ENCODE measurements at places on chromosomes 1 and 21.

- no peak for DNase-seq
These were observed 115.5 kb downstream of the LYPLAL1 start for GRCh38 chr1:219289171-219289570.

DNA sequence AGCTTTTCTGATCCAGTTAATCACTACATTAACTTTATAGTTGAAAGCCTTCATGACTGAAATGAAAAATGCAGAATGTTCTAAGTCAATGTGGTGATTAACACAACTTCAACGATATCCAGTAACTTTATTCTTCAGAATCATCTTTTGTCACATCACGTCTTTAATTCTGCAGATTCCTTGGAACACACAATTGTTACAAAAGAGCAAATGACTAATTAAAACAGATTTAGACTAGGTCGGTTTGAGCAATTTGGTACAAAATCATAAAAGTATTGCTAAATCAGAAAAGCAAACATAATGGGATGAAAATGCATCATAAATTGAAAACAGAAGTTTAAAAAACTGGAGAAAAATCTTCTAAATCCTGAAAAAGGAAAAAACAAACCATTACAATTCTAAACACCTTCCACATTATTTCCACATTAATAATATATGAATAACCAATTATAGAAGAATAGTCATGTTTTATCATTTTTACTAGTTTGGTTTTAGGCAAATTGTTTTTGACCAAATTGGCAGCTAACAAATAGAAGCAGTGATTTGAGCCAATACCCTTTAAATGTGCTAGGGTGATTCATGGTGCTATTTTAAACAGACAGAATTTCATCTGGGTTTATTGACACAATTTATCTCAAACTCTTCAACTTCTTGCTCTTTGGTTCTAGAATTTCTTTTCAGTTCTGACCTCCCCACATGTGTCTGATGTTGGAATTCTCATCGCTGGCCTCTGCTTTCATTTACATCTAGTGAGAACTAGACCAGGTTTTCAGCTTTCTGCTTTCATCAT lies 468.1 kb upstream of the PTBP2 start:
- no peak for DNase-seq

DNA sequence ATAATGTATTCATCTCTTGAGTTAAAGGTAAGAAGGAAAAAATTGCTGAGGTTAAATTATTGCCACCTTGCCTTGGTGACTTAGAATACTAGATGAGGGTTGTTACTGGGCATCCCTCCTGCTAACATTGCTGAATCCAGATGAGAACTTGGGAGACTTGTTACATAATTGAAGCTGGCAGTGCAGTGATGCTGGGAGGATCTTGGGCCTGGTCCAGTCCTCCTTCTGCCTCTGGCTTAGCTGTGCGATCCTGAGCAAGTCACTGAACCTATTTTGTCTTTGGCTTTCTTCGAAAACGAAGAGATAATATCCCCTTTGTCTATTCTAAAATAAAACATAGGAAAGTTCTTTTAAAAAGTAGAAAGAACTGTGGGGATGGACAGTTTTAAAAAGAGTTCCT lies 244.9 kb upstream of the NRIP1 start:
- no peak for DNase-seq

- DNase-seq, result no peak
These were observed 4.2 kb downstream of the POMGNT1 start for GRCh38 chr1:46193984-46194570.

- no peak for DNase-seq
These were observed 30.3 kb downstream of the SMYD3 start for GRCh38 chr1:246476771-246477170.

GRCh38 chr1:228039006-228039903 lies 32.5 kb downstream of the WNT3A start:
- no peak for DNase-seq

DNA sequence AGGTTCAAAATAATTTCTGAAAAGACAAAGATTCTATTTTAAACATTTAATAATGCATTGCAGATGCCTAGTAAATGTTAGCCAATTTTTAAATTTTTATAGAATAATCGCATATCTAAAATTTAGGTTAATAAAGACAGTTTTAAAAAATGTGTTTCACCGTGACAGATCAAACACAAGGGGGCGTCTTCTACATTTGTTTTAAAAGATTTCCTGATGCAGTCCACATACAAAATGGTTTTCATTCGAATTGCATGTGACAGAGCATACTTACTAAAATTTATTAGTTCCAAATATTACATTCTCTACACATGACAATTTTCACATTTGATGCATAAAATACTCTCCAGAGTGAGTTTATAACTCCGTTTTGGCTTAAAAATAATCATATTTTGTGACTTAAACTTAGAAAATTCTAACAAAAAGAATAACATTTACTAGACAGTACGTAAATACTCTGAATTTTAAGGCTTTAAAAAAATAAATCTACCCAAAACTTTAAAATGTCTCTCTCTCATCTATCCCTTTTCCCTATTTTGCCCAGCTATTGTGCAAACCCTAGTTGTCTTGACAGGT lies 75.5 kb downstream of the ADAMTS1 start:
- DNase-seq, result no peak
